Fibroblast of upper back skin (primary cell): ENCODE measurements at places on chromosomes 11 and 22.

DNA sequence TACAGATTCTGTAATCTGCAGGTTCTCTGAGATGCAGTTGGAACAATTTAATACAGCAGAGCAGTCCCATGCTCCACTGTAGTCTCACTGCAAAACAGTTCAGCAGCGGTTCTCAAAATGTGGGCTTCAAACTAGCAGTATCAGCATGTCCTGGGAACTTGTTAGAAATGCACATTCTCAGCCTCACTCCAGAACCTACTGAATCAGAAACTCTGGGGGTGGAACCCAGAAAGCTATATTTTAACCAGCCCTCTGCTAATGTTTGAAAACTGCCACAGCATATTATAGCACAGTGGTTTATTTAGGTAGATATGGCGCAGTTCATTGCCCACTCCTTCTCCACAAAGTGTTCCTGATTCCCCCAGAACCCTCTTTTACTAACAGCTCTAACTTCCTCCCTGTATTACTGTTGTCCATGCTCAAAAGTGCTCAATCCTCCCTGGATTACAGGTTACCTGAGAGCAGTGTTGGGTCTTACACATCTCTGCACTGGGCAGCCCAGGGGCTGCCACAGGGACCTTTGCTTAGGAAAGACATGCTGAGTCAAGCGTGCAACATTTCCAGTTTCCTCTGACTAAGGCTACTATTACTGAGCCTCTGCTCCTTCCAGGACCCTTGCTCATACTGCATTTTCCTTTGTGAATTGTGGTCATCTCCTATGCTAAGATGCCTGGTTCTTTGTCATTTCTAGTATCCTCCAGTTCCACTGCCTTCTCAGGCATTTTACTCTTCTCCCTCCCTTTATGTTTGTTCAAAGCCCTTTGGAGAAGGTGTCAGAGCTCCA, 7.7 kb upstream of the DGAT2 start:
- DNase-seq = peak; percentile 66

GRCh38 chr11:101582236-101582988, 1.4 kb downstream of the TRPC6 start:
- DNase-seq = no peak

GRCh38 chr11:61697764-61698163, 17.6 kb downstream of the DAGLA start:
- no peak for DNase-seq

- DNase-seq = peak; percentile 81
Measured at GRCh38 chr11:82003671-82004515, 729.8 kb downstream of the FAM181B start.

DNA sequence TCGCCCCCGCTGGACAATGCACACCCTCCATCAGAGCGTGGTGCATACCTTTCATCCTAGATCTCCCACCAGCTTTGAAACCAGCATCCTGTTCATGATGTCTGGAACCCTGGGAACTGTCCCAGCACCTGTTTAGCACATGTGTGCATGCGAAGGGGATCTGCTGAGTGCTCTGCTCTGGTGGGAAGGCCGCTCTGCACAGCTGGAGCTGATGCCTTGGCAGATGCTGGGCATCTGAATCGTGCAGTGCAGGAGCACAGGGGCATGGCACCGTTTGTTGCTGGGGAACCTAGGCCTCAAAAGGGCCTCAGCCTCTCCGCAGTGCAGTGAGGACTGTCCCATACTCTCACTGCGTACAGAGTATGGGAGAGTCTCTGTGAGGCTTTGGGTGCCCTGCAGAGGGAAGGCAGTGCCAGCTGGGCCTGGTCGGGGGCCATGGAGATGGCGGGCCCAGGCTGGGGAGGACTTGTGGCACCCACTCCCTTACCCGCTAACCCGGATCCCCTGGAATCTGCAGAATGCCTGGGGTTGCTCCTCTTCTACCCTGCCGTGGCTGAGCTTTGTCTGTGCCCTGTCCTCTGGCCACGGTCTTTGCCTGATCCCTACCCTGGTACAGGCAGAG, 72.9 kb upstream of the ATXN10 start:
- DNase-seq = no peak

DNA sequence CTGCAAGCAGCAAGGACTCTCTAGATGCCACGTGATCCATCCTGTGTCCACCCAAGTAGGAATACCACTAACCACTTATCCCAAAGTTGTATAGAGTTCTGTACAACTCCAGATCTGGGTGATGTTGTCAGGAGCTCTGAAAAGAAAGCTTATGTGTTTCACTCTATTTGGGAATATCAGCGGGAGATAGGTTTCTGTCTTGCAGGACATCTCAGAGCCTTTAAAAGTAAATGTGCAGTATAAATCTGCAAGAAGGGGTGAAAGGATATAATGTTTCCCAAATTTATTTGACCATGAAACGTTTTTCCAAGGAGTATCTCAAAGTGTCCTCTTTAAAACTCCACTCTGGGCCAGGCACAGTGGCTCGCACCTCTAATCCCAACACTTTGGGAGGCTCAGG, 13.9 kb downstream of the IRAG1 start:
- DNase-seq = no peak

GRCh38 chr22:46518038-46518437, 19.4 kb downstream of the CELSR1 start:
- no peak for DNase-seq

- no peak for DNase-seq
Measured at GRCh38 chr22:19373450-19373849, 58.1 kb downstream of the HIRA start.

DNA sequence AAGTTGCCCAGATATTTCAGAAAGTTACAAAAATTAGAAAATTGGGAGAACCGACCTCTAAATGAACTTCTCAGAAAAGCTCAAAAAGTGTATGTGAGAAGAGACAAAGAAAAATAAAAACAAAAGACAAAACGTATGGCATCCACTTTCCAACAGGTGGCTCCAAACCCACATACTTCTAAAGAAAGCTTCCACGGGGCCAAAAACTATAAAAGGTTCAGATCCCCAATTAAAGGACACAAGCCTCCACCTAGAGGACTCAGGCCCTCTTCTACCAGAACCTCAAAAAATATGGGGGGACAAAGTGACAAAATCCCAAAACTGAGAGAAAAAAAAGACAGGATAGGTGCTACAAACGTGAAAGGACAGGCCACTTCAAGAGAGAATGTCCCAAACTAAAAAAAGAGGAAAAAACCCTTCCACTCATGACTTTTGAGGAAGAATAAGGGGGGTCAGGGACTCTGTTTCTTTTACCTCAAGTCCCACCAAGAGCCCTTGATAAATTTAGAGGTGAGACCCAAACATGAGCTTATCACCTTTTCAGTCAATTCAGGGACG, 8.8 kb downstream of the SCGB2A1 start:
- DNase-seq = peak; percentile 2

GRCh38 chr11:94933223-94934130, 39.9 kb downstream of the CWC15 start:
- DNase-seq = peak; percentile 99

DNA sequence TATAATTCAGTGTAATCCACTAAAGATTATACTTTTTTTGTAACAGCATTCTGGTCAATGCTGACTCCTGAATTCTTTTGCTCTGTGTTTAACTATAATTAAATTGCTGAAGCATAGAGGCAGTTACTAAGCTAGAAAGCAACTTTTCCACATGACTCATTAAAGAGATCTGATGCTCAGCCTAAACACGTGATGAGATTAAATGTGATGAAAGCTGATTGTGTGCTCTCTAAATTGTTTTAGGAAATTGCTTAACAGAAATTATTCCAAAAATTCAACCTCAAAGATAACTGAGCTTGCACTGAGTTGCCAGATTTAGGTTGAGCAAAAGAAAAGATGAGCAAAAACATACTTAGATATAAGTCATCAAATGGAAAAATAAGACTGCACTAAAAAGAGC, 1033.6 kb downstream of the FAM181B start:
- DNase-seq = peak; percentile 49

DNA sequence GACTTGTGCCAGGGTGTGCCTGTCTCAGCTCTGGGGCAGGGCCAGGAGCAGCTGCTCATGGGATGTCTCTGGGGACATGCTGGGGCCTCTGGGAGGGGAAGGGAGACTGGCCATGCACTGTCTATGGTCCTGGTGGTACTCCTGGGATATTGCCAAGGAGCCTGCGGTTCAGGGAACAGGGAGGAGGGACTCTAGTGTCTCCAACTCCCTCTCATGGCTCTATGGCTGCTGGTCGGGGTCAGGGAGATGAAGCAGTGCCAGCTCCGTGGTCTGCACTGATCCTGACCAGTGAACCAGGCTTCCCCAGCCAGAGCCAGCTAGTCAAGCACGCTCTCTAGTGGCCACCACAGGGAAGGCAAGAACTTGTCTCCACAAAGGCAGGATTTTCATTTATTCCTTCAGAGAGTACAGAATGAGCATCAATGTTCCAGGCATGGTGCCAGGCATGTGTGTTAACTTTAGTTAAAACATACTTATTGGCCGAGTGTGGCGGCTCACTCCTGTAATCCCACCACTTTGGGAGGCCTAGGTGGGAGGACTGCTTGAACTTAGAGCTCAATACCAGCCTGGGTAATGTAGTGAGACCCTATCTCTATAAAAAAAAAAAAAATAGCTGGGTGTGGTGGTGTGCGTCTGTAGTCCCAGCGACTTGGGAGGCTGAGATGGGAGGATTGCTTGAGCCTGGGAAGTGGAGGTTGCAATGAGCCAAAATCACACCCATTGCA, 2.5 kb upstream of the BEST1 start:
- peak; percentile 91 for DNase-seq

DNA sequence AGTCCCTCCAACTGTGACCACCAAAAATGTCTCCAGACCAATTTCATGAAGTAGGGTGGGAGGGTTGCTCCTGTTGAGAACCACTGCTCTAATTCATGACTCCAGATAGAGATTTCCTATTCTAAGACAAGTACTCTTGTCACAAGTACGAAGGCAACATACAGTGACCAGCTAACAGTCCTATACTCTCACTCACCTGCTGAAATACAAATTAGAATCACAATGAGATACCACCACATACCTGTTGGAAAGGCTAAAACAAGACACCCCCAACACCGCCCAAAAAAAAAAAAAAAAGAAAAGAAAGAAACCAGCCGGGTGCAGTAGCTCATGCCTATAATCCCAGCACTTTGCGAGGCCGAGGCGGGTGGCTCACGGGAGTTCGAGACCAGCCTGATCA, 310.5 kb downstream of the SWAP70 start:
- no peak for DNase-seq

GRCh38 chr11:47992959-47993820, 12.8 kb downstream of the PTPRJ start:
- peak; percentile 63 for DNase-seq

DNA sequence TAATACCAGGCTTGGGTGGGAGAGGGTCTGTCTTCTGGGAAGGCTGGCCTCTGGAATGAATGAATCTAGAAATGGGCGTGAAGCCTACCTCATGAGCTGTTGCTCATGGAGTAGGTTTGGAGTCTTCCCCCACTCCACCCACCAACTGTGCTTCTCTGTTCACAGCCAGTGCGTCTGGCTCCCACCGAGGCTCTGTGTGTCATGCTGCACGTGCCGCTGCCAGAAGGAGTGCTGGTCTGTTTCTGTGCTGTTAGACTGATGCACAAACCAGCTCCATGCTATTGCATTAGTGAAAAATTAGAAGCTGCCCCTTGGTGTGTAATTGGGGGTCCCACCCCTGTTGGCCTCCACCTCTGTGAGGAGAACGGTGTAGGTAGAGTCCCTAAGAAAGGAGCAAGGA, 132.3 kb upstream of the PARVA start:
- no peak for DNase-seq

GRCh38 chr11:58637371-58637770, 14.9 kb downstream of the CNTF start:
- no peak for DNase-seq

DNA sequence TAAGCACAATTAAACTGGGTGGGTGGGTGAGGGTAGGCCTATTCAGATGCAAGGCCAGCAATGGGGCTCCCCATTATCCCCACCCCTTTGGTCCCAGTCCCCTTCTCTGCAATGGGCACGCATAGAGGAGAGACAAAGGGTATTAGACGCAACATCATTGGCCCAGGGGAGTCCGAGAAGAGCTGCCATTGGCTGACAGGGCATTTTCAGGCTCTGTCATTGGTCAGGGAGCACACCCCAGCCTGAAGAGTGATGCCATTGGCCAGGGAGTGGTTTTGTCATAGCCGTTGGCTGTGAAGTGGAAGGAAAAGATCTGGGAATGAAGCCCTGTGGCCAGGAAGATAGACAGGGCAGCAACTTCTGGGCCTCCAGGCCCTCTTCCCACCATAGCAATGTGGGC, 2.8 kb upstream of the TRIM3 start:
- no peak for DNase-seq

GRCh38 chr11:109527496-109527895, 105.5 kb downstream of the C11orf87 start:
- DNase-seq = peak; percentile 51

DNA sequence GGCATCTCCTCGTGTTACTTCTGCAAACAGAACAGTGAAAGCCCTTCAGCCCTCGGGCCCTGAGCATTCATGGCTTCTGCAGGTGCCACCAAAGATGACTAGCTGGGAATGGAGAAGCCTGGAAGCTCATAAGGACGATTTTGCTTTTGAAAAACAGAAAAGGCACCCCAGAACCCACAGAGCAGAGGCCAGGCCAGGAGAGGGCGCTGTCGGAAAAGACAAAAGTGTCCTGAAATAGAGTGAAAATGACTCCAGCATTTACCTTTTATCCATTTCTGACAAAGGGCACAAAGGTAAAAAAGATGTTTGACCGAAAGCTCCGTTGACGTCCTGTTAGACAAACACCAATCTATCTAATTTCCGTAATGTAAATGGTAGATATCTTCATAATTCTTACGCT, 37.6 kb downstream of the ZNF195 start:
- DNase-seq = peak; percentile 8
